ENCODE measurements at places on chromosomes 2 and 18.
A peak's percentile ranks its signal among the peaks of the same experiment; 100 is the strongest.

- DNase-seq, result no peak
Observed at GRCh38 chr2:96681540-96681939, 39.0 kb downstream of the FER1L5 start.

DNA sequence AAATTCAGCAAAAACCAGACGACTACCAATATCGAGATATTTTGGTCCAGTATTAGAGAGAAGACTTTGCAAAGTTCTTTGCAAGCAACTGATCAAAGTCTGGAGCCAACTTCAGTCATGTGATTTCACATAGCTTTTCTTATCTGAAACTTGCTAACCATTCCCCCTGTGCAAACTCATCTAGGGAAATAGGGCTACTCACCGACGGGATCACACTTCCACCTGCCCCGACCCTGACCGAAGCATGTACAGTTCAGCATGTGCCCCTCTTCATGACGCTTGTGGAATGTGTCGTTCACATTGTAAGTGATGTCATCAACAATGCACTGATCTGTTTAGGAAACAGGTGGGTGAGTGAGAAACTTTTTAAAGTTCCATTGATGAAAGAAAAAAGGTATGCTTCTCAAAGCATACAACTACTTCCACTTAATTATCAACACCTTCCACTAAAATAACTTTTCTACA, 15.4 kb downstream of the FN1 start:
- no peak for DNase-seq

GRCh38 chr2:159683817-159684216, 28.5 kb upstream of the MARCHF7 start:
- DNase-seq, result no peak

DNA sequence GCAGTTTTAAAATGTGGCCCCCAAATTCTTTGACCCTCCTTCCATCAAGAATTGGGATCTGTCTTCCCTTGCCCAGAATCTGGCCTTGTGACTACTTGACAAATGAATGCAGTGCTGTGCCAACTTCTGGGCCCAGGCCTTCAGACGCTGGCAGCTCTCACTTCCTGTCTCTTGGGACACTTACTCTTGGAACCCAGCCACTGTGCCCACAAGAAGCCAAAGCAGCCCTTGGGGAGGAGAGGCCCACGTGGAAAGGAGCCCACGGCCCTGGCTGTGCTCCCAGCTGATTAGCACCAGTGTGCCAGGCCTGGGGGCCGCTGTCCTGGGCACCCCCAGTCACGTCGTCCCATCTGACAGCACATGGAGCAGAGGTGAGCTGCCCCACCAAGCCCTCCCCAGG, 56.6 kb downstream of the RPL37A start:
- no peak for DNase-seq

DNA sequence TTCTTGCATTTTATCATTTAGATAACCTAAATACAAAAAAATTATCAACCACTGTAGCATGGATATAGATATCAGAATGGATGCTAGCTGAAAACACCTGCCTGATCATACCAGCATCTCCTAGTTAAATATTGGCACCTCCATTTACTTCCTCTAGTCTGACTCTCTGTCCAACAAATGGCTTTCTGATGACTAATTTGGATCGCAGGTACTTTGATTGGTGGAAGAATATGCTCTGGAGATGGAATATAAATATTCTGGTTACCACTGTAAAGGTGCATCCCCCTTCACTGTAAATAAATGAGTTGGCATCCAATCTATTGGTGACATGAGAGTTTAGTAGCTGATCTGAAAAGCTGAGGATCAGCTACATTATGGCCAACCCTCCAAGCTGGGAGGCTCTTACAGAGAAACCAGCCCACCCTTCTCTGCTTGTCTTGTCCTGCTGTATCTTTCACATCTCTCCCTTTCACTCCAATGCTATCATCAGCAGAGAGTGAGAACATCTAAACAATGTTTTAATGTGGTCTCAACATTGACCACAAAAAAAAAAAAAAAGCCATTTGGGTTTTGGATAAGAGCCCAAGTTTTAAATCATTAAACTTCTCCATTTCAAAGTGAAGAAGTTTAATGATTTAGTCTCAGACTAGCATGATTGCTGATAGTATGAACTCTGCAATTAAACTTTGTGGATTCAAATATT, 90.5 kb downstream of the PMAIP1 start:
- DNase-seq, result no peak

- DNase-seq, result no peak
Observed at GRCh38 chr2:106991866-106992265, 105.9 kb upstream of the ST6GAL2 start.

GRCh38 chr18:75896865-75897264, 469.4 kb upstream of the SMIM21 start:
- no peak for DNase-seq

GRCh38 chr2:117738991-117739839, 75.3 kb upstream of the DDX18 start:
- no peak for DNase-seq

DNA sequence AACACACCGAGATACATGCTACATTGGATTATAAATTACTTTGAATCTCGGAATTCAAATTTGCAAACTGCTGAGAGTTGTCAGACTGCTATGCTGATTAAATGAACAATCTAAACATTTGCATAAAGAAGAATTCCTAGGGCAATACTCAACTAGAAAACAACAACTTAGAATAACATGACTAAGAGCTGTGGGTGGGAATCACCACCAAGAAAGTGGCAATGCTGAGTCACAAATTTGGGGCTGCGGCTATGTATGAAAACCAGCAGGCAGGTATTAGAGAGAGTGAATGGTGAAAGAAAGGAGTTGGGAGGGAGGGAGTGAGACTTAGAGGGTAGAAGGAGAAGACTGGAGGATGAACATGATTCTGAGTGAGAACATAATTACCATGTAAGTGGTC, 559.5 kb downstream of the PIK3C3 start:
- DNase-seq, result no peak

DNA sequence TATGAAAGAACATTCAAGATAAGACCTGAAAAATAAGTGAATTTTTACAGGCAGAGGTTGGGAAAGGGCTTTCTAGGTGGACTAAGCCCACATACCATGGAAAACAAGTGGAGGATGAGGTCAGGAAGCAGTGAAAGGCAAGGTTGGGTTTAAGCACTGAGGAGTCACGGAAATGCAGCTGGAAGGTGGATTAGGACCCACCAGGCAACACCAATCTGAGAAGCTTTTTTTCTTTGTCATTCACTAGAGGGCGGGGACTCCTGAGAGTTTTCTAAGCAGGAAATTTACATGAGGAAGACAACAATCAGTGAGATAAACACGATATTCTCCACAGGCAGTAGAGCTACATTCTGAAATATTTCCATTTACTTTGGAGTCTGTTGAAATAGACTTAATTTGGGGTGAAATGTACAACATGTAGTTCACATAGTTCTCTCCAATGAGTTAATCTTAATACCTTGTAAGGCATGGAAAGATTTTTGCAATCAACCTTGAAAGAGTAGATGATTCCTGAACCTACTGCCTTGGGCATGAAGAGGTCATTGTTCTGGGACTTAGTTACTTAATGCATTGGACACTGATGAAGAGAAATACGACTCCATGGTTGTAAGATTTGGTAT, 40.7 kb downstream of the VIT start:
- no peak for DNase-seq

DNA sequence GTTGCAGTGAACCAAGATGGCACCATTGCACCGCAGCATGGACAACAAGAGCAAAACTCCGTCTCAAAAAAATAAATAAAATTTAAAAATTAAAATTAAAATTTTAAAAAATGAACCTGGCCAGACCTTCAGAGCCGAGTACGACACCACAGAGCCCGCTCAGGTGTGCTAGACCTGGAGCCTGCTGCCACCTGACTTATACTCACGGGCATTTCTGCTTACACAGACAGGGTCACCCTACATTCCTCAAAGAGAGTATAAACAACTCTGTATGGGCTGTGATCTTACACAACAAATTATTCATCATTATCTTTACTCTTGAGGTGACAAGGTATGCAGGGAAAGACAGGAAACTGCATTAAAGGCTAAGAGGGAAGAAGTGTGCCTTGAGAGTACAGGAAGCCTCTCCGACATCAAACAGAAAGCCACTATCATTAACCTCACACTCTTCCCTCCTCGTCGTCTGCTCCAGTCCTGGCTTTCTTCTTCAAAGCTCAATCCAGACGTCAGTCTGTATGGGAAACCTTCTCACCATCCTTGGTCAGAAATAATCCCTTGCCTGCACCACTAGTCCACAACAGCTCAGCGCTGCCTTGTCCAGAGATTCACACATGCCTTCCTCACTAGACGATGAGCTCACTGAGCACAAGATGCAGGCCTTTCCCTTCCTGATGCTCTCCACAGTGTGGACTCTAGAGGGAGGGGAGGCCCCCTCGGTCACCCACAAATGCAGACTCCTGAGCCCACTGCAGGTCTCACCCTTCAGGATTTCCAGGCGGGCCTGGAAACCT, 56.2 kb downstream of the UXS1 start:
- DNase-seq, result no peak

DNA sequence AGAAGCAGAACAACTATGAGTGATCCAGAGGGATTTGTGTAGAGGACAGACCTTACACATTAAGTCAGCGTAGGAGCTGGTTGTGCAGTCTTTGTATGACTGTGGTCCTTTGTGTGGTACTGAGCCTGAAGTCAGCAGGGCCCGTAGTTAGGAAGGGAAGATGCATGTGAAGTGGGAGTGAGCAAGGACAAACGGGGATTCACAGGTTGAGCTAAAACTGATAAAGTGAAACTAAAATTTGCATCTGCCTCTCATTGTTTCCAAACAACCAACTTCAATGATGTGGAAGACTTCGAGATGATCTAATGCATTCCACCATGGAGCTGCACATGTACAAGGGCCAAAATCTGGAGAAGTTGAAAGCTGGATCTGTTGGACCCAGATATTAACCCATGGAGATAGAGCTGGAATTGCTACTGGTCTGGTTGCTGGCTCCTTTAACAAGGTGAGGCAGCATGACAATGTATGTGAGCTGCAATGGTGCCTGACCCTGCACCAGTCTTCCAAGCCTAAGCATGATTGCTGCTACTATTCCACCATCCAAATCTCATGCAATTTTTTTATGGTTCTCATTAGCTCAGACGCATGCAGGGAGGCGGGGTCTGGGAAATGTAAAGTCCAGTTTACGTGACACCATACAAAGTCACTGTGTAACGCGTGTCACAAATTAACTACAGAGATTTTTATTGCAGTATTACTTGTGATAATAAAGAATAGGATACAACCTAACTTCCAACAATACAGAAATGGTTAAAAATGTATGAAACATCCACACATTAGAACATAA, 12.1 kb upstream of the CYBRD1 start:
- DNase-seq, result peak; percentile 6

GRCh38 chr2:129945557-129945956, 33.9 kb upstream of the RAB6C start:
- no peak for DNase-seq

DNA sequence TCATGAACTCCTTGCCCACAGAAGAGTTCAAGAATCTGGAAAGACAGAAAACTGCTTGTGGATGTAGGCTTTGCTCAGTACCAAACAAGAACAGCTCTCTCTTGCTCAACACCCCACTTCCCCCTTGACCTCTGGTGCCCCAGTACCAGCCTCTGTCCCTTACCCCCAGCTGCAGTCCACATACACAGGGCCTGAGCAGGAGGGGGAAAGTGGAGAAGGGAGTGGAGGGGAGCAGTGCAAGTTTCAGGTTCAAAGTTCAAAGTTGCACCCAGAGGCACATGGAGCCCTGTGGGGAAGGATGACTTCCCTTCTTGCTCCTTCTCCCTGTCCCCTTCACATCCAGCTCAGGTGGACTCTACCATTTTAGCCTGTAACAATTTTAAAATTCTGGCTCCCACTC, 61.1 kb upstream of the LPIN2 start:
- DNase-seq, result no peak

GRCh38 chr2:28312307-28313219, 80.1 kb upstream of the FOSL2 start:
- DNase-seq, result peak; percentile 27

DNA sequence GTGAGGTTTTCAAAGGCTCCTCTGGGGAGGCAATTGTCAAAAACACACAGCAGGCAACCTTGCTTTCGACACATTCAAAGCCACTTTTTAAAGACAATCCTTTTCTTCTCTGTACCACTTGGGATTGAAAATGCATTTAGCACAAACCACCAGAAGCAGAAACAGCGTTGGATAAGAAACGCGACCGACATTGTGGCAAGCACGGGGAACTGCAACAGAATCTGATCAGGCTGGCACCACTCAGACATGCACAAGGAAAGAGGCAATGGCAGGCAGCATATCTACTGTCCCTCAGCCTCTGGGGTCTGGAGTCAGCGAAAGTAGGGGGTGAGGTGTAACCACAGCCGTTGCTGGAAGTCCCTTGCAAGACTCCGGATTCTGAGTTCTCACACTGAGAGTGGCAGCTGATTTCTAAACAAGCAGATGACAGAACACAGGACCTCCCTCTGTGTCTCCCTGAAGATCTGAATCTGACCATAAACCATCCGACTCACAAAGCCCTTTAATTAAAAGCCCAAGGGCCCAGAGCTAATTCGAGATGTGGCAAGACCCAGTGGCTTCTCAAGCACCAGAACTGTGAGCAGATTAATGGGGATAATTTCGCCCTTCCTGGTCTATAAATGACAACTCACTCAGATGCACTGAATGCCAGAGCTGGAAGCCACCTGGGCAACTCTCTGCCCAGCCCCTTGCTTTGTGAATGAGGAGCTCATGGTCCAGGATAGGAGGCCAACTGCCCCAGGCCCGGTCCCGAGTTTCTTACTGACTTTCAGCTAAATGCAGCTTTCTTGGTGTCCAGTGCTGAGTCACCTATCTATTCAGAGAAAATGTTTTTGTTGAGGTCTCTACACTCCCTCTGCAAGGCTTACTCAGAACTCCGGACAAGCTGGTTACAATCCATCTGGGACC, 29.6 kb downstream of the CYRIA start:
- DNase-seq, result no peak

Data from activated CD4-positive, alpha-beta T cell treated with anti-CD3 and anti-CD28 coated beads, Interleukin-2, Interleukin-6, amounts not matched to agents 100 ng/mL and 50 ng/mL, durations not matched to agents 16 hours and 8 hours (primary cell).